ENCODE measurements at places on chromosomes 2 and 18.

GRCh38 chr18:64668461-64668962 is 519.6 kb upstream of the LINC00305 start:
- no peak for DNase-seq

DNA sequence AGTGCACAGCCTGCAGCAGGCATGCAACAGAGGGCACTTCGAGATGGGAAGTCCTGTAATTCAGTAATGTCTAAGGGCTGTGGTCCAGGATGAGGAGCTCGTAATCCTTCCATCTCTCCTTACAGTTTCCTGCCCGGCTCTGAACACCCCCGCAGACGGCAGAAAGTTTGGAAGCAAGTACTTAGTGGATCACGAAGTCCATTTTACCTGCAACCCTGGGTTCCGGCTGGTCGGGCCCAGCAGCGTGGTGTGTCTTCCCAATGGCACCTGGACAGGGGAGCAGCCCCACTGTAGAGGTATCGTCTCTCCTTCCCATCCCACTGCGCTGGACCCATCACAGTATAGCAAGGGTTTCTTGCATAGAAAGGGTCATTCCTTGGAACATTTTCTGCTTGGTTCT is 26.7 kb downstream of the FBLN7 start:
- DNase-seq = no peak

- no peak for DNase-seq
Observed at GRCh38 chr2:69525261-69525660, 88.0 kb upstream of the NFU1 start.

GRCh38 chr2:38672445-38673391 is 6.8 kb downstream of the GALM start:
- DNase-seq = no peak

DNA sequence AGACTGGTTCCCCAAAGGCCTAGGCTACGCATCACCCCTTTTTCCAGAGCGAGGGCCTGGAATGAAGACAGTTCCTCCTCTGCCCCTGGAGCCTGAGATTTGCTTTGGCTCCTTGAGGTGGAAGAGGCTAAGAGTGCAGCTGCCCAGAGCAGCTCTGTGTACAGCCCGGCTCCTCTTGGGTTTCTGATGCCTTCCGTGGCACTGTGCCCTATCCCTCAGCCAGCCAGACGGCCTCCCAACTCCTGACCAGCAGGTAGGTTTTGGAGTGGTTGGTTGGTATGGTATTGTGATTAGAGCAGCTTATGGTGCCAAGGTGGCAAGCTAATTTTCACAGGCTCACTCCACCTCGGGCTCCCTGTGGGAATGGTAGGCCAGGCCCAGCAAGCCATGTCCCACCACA is 112.2 kb downstream of the TANC1 start:
- no peak for DNase-seq

DNA sequence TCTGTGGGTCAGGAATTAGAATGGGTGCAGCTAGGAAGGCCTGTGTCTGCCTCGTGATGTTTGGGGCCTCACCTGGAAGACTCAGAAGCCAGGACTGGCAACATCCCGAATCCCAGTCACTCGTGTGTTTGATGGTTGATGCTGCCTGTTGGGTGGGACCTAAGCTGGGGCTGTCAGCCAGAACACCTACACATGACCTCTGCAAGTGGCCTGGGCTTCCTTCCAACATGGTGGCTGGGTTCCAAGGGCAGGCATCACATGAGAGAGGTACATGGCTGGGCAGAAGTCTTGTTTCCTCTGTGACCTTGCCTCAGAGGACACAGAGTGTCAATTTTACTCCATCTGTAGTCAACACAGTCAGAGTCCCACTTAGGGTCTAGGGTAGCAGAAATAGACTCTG is 177.8 kb downstream of the GBX2 start:
- DNase-seq = no peak

DNA sequence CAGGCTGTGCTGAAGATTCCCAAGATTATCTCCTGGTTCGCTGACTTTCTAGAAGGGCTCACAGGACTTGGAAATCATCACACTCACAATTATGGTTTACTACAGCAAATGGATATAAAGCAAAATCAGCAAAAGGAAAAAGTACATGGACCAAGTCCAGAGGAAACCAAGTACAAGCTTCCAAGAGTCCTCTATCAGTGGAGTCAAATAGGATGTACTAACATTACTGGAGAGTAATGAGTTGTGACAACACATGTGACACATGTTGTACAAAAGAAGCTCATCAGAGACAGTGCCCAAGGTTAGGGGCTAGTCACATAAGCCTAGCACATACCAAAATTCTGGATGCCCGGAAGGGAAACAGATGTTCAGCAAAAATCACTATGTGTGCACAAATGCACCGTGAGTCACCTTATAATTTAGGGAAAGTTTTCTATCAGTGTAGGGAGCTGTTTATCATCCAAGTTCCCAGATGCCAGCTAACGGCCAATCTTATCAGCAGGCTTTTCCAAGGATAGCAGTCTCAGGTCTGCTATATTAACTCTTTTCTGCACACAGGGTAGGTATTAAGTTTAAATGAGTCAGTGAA is 9.5 kb downstream of the TMEM237 start:
- no peak for DNase-seq

GRCh38 chr2:1340141-1340512 is 73.1 kb upstream of the TPO start:
- DNase-seq = no peak

GRCh38 chr2:67457699-67458098 is 60.6 kb downstream of the ETAA1 start:
- DNase-seq = no peak

DNA sequence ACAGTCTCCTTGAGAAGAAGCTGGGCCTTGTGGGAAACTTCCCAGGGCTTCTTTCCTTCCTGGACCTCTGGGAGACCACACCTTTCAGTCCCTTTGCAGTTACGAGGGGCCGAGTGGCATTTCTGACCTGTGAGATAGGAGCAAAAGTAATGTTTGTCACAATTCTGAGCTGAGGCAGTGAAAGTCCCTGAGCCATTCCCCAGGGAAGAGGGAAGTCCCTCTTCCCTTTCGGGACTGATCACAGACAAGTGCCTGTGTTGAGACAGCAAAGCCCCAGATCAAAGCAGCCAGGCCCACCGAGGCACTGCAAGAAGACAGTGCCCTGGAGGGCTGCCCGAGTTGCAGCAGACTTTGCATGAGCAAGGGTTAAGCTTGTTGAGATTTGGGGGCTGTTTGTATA is 41.9 kb downstream of the RHOB start:
- no peak for DNase-seq

DNA sequence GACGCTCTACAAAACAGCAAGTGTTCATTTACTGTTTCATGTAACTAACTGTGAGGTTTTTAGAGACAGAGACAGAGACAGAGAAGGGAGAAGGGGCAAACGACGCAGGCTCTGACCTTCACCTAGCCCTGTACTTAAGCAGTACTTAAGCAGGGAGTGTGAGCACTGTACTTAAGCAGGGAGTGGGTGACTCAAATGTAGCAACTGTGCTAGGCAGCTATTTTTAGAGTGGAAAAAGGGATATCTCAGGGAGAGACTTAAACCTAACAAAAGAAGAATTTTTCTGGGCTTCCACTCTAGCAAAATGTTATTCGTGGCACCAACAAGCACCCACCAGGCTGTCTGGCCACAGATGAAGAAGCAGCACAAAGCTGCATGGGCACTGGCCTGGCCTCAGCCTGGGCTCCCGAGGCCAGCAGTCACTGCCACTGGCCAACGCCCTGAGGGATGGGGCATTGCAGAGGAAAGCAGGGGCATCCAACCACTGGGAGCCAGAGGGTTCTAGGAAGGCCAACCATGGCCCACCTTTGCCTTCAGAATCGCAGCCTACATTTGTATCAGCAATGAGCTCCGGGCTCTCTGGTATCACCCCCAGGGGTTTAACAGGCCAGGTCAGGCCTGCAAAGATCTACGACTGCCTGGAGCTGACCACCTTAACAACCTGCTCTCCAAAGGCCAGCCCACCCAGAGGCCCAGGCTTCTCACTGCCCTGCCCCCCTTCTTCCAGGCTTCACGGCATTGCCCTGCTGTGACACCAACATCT is 154.3 kb downstream of the TTC32 start:
- DNase-seq = no peak

DNA sequence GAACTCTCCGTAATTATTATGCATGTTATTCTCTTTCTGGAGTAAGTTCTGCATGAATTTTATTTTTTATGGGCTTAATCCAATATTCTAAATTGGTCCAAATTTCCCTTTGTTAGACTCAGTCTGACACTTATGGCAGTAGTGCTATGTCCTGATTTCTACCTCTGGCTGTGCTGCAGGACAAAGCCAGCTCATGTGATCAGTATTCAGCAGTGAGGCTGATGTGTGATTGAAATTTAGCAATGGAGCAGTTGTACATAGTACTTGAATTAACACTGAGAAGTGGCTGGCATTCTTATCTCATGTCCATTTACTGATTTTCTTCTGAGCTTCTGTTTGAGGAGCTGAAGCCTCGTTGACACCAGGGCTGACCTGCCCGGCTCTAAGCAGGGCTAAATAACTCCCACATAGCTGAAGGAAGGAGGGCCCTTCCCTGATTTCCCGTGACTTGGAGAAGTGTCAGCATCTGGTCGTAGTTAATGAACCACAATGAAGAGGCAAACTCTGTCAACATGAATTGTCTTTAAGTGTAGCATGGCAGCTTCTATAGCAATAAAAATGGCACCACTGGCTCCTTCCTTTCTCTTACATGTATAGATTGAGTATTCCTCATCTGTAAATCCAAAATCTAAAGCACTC is 159.0 kb upstream of the RASGRP3 start:
- DNase-seq = no peak

DNA sequence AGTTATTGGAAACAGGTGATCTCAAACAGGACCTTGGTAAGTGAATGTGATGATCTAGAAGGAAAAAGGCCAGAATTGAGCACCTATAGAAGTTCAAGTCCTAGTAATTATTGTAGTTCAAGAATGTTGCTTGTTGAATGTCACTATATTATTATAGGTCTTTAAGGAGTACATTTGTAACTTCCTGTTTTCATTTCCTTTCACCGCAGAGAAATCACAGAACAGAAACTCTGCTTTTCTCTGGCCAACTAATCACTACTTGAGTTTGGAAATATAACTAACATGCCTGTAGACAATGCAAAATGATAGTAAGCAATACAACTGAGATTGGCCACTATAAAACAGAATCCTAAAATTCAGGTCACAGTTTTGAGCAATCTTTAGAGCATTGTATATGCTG is 61.8 kb upstream of the EFEMP1 start:
- DNase-seq = no peak

GRCh38 chr18:37254973-37255372 is 310.6 kb downstream of the CELF4 start:
- no peak for DNase-seq

DNA sequence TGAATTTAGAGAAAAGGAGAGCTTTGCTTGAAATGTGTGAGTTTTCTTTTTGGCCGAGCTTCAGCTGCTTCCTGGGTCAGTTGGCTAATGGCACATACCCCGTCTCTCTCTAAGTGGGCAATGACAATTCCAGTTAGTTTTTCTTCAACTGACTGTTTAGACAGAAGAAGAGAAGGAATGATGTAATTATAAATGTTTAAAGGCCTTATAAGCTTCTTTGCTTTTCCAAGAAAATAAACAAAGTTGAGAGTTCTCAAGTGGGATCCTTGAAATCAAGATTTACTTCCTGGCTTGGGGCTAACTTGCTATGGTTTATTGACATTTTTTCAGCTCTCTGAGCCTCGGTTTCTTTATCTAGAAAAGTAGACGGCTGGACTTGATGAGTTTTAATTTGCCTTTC is 794.9 kb upstream of the ACVR2A start:
- DNase-seq = no peak

GRCh38 chr2:169112841-169113240 is 43.5 kb downstream of the DHRS9 start:
- DNase-seq = no peak

- no peak for DNase-seq
Observed at GRCh38 chr2:99809259-99809900, 319.6 kb upstream of the REV1 start.

GRCh38 chr2:217964275-217965161 is 38.3 kb downstream of the TNS1 start:
- DNase-seq = no peak

DNA sequence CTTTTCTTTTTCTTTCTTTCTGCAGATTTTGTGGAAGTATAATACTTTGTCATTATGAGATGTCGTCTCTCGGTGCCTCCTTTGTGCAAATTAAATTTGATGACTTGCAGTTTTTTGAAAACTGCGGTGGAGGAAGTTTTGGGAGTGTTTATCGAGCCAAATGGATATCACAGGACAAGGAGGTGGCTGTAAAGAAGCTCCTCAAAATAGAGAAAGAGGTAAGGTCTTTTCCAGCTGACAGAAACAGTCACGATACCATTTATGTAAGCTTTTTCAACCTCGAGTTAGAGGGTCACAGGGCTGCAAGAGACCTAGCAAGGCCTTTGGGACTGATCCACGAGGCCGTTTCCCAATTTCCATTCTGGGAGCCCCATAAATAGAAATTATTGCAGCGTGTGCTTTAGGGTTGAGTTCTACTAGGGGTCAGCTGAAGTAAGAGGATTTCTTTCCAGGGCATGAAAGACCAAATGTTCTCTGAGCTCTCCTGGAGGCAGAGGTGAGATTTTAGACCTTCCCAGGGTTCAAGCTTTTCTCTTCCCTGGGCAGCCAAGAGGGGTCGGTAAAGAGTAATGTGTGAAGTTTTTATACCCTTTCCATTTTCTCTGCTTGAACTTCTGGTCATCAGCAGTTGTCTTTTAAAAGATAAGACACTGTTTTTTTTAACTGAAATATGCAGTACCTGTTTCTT is 15.5 kb downstream of the MAP3K20 start:
- DNase-seq = no peak

DNA sequence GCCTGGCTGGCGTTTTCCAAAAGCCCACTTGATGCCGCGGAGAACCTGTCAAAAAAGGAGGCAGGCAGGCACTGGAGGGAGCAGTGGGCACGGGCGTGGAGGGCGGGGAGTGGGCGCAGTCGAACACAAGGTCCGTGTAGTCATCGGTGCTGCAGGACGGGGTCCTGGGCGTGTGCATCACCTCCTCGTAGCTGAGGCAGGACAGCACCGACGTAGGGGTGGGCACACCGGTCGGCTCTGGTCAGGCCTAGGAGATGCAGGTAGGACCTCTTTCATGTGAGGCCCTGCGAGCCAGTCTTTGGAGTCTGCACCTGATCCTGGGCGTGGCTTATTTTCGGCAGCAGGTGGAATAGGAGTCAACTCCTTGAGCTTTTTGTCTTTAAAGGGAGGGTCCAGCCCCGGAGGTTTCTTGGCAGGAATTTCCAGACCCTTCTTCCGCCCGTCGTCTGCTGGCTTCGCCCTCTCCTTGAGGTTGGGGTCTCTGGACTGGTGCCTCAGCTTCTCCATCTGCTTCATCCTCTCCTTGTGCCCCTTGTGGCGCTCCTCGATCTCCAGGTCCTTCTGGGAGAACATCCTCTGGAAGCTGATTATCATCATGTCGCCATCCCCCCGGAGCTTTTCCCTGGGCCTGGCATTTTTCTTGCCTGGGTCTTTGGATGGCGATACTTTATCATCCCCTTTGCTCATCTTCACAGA is 892.5 kb upstream of the LRRTM1 start:
- no peak for DNase-seq

DNA sequence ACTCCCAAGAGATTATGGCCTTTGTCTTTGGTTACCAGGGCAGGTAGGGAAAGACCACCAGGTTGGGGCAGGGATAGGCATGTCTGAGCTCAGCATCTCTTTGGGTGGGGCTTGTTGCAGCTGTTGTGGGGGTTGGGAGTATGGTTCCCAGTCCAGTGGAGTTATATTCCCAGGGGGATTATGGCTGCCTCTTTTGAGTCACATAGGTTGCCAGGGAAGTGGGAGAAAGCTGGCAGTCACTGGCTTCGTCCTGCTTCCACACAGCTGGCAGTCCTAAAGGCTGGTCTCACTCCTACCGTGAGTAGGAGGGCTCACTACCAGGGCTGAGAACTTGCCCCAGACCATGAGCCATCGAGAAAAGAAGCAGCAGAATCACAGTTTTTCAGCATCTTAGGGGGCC is 79.1 kb downstream of the LYPD6 start:
- DNase-seq = no peak
